ENCODE measurements at places on chromosomes 2 and 18. TPM values are rescaled to one million over a fixed set of nuclear protein-coding genes. Genes with fewer than 3 reads are reported as not detected.

Gene MARCHF4
- total RNA-seq: under 0.01 TPM

Gene LYPD6B
- total RNA-seq: 0.66 TPM

Gene LBX2
- total RNA-seq: not detected

Gene ITPRIPL1
- not detected for total RNA-seq

Gene RGPD4
- not detected for total RNA-seq

Gene ORMDL1
- 66.4 TPM for total RNA-seq

Gene ARHGAP28
- total RNA-seq: 13.2 TPM

Gene TLX2
- 1.2 TPM for total RNA-seq

DNA sequence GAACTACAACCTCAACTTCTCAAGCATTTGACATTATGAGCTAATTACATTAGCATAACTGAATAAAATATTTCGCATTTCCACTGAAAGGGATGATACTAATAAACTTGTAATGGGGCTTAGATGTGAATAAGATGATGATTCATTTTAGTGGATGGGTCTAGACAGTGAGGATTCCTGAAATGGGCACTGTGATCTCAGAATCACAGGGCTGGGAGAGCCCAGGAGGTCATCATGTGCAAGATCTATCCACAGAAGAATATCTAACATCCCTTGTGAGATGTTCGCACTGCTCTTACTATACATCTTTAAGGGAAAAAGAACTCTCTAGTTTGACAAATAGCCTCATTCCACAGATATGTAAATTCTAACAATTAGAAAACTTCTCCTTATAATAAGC is 245.7 kb downstream of the DYM start:
- DNase-seq: no peak

GRCh38 chr18:10299643-10300042 is 154.8 kb upstream of the APCDD1 start:
- no peak for DNase-seq

DNA sequence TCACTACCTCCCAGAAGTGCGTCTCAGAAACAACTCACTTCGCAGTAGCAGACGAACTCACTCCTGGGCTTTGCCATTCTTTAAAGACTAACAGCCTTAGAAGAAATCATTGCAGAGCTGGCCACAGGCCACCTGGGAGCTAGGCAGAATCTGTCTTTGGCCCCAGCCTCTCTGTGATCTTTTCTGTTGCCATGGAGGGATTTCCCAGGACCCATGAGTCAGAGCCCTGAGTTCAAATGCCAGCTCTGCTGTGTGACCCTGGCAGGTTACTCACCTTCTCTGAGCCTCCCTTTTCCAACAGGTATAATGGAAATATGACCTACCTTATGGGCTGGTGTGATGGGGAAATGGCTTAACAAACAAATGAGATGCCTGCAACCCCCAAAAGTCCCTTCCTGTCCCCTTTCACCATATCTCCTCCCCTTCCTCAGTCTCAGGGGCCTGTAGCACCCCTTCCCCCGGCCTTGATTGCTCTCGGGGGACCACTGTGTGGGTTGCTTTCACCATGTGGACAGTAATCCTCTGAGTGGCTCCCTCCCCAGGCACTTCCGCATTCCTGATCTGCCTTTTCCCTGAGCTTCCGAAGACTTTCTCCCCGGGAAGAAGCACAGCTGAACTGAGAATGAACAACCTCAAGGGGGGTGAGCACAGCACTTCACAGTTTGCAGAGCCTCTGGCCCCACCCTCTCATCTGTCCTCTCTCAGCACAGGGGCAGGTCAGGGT is 34.0 kb upstream of the SLC66A3 start:
- no peak for DNase-seq

DNA sequence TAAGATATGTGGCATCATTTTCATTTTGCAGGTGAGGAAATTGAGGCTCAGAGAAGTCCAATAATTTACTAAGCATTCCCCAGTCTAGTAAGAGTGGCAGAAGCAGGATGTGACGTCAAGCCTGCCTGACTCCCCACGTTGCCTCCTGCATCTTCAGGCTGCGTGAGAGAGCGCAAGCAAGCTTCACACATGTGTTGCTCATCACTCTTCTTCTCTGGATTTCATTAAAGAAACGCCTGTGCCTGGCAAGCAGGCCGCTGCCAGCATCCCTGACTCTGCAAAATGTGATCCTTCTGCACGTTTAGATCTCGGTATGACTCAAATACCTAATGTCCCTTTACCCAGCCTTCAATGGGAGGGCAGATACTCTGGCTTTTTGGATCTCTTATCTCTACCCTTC is 96.8 kb downstream of the PRKCE start:
- no peak for DNase-seq

GRCh38 chr2:43136011-43136799 is 90.2 kb downstream of the ZFP36L2 start:
- no peak for DNase-seq

GRCh38 chr18:55419132-55419946 is 168.7 kb downstream of the TCF4 start:
- DNase-seq: no peak

- DNase-seq: peak; percentile 20
These were observed 62.0 kb downstream of the SMAD7 start for GRCh38 chr18:48888773-48889080.

DNA sequence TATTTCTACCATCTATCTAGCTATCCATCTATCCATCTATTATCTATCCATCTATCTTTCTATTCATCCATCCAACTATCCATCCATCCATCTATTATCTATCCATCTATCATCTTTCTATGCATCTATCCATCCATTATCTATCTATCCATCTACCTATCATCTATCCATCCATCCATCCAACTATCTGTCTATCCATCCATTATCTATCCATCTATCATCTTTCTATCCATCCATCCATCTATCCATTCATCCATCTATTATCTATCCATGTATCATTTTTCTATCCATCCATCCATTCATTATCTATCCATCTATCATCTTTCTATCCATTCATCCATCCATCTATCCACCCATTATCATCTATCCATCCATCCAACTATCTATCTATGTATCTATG is 24.6 kb upstream of the ZNF407 start:
- no peak for DNase-seq

DNA sequence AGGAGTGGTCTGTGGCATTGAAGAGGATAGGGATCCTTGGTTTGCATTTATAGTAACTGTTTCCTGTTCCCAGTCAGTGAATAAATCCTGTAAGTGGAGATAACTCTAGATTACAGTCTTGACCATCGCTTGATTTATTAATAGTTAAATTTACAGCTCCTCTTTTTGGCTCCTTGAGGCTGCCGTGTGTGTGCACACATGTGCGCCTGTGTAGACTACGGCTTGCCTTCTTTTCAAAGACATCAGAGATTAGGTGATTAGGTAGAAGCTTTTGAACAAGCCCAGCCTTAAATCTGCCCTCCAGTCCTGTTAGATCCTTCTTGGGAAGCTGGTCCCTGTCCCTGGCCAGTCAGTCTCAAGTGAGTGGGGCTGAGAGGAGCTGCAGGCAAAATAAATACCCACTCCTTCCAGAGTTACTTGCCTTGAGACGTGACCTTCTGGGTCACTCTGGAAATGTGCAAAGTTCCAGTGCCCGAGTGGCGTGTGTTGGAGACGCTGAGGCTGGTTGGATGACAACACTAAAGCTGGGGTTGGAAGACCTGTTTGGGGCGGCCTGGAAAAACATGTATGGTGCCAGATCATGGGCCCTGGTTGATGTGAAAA is 32.0 kb downstream of the TCF7L1 start:
- DNase-seq: no peak

DNA sequence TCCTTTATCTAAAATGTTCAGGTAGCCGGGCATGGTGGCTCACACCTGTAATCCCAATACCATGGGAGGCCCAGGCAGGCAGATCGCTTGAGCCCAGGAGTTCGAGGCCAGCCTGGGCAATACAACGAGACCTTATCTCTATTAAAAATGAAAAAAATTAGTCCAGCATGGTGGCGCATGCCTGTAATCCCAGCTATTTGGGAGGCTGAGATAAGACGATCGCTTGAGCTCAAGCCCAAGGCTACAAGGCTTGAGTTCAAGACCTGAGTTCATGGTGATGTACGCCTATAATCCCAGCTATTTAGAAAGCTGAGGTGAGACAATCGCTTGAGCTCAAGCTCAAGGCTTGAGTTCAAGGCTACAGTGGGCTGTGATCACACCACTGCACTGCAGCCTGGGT is 45.6 kb upstream of the GPR75 start:
- no peak for DNase-seq

DNA sequence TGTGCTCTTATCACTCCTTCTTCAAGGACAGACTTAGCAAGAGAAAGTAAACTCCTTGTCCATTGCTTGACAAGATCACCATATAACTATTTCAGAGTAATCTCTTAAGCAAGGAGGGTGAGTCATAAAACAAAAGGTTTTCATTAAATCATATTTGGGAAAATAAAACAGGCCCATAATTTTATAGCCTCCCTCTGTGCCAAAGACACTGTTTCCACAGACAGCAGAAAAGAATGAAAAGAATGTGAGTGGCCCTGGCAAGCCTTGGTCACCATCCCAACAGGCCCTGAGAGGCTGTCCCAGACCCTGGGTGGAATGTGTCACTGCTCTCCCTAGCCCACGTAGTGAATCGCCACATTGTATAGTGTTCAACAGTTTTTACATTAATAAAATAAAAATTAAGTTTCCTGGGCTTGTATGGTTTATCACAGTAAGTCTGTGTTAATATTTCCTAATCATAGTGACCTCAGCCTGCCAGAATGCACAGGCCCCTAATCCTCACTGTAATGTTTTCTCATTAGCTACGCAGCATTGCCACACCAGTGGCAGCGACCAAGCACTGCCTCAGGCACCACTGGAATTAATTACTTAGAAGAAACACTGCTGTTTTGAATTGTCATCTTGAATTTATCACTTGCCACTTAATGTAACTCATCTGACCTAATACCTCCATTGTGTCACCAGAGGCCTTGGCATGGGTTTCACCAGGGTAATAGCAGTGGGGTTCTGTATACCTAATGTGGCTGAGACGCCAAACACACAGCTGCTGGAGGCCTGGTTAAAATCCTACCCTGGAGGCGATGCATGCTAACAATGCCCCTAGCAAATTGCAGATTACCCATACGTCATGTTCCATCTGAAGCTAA is 401.9 kb downstream of the LNPK start:
- no peak for DNase-seq

DNA sequence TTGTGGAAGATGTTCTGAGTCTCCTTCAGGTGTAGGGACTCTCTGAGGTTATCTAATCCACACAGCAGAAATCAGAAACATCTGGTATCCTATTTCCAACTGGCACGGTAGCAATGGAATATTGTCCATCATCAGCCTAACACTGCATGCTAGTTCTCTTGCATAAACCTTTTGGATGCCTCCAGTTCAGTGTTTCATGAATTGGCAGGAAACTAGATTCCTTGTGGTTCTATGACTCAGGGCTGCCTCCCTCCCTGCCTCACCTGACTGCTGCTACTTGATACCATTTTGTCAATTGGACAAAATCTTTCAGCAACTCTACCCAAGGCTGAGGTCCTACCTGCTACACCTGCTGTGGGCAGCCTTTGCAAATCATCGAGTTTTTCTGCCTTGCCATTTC is 130.9 kb downstream of the TPGS2 start:
- DNase-seq: no peak

GRCh38 chr2:656676-657075 is 20.5 kb downstream of the TMEM18 start:
- DNase-seq: no peak

DNA sequence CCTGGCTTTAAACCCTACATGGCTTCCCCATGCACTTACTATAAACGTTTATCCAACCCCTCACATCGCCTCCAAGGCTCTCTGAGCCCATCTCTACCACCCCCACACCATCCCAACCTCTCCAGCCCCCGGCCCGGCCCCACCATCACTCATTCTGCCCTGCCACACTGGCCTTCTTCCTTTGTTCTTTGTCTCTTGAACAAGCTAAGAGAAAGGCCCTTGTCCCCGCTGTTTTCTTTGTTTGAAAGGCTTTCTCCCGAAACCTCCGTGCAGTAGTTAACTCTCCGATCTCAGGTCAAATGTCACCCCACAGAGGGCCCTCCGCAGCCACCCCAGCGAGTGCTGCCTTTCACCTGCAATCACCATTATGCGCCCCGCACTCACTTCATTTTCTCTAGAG is 100.4 kb downstream of the AFF3 start:
- DNase-seq: no peak

DNA sequence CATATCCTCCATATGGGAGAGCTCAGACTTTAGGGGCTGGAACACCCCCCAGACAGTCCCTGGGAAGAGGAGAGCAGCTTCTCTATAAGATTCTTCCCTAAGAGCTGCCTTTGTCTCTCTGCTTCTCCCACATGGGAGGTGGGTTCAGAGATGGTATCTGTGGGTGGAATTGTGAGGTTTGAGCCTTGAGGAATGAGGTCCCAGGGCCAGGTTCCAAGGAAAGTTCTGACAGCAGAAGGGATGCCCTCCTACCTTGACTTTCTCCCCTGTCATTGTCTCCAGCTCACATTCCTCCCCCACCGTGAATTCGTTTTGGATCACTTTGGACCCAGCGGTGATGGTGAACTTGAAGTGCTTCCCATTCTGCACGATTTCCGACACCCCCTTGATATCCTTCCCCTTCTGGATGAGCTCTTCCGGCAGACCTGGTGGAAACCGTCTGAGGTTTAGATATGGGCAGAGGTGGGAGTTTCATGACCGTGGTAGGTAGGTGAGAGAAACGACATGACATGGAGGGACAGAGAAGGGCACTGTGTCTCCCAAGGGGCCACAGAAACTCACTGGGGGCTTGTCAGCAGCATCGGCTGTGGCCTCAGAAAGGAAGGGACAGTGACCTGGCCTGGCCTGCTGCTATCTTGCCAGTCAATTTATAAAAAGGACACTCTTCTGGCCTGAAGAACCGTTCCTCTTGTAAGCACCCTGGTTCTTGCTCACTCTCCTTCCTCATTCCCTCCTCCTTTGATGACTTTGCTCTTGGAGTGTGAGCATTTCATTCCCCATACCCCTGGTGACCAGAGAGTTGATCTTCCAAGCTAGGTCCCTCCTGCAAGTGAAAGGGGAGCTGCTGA is 1.7 kb downstream of the FABP1 start:
- DNase-seq: no peak

- DNase-seq: no peak
These were observed 6.5 kb downstream of the IL1B start for GRCh38 chr2:112829961-112830681.

DNA sequence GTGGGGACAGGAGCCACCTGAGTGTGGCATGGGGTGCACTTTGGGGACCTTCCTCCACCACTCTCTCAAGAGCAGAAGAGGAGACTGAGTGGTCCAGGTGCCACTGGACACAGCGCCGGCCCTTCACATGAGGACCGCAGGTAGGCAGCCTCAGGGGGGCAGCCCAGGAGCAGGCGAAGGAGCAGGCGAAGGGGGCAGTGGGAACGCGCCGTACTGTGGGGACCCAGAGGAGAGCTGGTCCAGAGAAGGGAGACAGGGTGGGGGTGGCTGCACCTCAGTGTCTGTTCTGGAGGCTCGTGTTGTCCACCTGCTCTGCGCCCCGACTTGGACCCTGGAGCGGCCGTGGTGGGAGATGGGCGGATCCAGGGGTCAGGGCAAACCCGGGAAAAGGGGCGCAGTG is 55.0 kb downstream of the AQP12A start:
- DNase-seq: no peak

GRCh38 chr2:180472133-180472532 is 465.0 kb upstream of the CWC22 start:
- no peak for DNase-seq

- no peak for DNase-seq
These were observed 290.7 kb downstream of the CYP26B1 start for GRCh38 chr2:71856773-71857525.
